Stimulated activated CD8-positive, alpha-beta memory T cell treated with anti-CD3 and anti-CD28 coated beads, Interleukin-4, amount 100 ng/mL, for 1 hour (primary cell): ENCODE measurements at places on chromosomes 11 and 22.

- DNase-seq, result no peak
These were observed 3.3 kb downstream of the KDELR3 start for GRCh38 chr22:38471237-38471636.

- no peak for DNase-seq
These were observed 19.4 kb upstream of the SPATA19 start for GRCh38 chr11:133864756-133865155.

- no peak for DNase-seq
These were observed 2.4 kb upstream of the SIDT2 start for GRCh38 chr11:117176186-117176585.

GRCh38 chr22:25069758-25070481, 117.4 kb downstream of the KIAA1671 start:
- no peak for DNase-seq

- no peak for DNase-seq
These were observed 24.5 kb downstream of the DLG2 start for GRCh38 chr11:85602526-85603213.

DNA sequence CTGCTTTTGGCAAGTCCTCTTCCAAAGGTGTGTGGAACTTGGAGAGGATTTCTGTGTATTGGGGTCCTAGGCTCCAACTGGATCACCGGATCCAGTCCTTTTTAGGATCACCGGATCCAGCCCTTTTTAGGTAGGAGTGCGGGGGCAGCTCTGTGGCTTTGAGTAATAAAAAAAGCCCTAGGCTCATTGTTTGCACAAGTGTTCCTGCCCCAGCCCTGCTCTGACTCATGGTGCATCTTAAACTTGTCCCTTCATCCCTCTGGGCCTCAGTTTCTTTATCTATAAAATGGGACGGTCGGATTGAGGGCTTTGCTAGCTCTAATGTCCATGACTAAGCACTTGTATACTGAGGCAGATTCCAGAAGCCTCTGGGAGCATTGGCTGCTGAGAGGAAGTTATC, 22.7 kb upstream of the CD44 start:
- no peak for DNase-seq

GRCh38 chr11:22787551-22788162, 41.9 kb downstream of the SVIP start:
- no peak for DNase-seq
